NCI-H1930 (cell line): ENCODE measurements at places on chromosomes 3 and 15.

GRCh38 chr3:69770219-69770618, 31.0 kb downstream of the MITF start:
- no peak for DNase-seq

DNA sequence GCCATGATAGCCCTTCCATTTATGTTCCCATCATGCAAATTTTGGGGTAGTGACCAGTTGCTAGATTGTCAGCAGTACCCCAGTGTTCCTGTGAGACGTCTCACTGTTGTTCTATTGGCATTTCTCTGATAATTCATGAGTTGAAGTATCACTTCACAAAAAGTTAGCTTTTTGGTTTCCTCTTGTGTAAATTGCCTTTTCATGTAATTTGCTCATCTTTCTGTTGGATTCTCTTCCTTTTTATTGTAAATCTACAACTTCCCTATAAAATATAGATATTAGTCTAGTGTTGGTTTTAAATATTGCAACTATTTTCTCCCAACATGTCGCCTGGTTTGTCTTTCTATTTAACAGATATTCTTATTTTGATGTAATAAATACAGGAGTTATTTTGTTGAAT, 7.5 kb upstream of the A4GNT start:
- DNase-seq: no peak

DNA sequence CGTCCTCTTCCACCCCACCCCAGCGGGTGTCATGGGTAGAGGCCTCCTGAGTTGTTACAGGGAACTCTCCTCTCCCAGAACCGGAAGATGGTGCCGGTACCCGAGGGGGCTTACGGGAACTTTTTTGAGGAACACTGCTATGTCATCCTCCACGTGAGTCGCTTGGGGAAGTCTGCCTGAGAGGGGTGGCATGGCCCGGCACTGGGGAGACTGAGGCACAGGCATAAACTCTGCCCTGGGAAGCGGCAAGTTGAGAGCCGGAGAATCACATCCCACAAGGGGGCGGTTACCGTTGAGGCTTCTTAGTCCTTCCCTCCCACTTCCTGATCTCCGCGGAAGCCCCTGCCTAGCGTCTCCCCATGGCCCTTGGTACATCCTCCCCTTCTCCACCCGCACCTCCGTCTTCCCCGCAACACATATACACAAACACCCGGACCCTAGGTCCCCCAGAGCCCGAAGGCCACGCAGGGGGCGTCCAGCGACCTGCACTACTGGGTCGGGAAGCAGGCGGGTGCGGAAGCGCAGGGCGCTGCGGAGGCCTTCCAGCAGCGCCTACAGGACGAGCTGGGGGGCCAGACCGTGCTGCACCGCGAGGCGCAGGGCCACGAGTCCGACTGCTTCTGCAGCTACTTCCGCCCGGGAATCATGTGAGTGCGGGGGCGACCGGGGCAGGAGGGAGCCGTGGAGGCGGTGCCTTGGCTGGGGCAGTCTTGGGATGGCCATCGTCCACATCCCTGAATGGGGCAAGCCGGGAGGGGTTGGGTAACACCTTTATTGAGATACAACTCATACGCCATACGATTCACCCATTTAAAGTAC, 3.4 kb downstream of the VILL start:
- no peak for DNase-seq

- DNase-seq: no peak
These were observed 5.7 kb downstream of the TMEM207 start for GRCh38 chr3:190444006-190444405.

DNA sequence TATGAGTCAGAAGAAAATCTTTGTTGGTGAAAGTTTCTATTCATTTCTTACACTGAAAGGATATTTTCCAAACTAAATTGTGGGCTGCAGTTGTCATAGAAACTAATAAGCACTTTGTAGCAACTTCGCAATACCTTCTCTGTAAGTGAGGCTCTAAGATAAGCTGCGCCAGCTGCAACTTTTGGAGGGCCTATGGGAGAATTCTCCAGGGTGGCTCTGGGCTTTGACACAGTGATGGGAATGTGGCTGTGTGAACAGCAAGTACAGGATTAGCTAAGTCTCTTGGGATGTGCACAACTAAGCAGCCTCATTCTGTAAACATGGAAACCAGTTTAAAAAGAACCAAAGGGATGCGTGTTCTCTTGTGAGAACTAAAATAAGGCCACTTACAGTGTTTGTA, 124.6 kb upstream of the SGO1 start:
- no peak for DNase-seq
